A172 (cell line): ENCODE measurements at places on chromosomes 2 and 18. TPM values are rescaled to one million over a fixed set of nuclear protein-coding genes. Genes with fewer than 3 reads are reported as not detected.

DNA sequence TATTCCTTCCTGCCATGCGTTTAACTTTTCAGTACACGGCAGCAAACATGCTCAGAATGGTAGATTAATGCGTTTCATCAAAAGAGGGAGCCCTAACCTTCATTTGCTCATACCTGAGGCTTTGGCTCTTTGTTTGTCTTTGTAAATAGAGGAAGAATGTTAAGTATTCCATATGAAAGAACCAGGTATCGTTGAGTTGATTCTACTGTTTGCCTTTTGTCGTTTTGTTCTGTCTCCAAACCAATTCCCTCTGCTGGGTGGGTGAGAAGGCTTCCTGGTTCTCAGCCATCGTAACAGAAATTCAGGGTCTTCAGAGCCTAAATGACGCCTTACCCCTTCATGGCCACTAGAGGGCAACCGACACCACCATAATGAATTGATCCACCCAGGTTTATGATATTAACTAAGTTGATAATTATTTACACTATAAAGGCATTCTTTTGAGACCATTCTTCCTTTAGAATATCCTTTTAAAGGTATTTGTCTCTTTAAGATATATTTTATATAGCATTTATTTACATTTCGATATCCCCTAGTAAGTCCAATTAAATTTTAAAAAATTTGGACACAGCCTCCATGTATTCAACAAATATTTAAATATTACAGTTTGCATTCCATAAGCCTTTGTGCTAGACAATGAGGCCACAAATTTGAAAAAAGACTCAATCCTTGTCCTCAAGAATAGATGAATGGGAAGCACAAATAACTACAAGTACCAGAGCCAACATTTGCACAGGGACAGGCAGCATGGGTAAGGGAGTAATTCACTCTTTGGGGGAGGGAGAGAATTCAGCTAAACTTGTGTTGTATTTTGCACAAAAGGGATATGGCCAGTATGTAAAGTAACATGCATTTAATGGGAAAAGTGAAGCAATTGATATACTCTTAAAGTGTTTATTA is 48.1 kb downstream of the TIMM21 start:
- peak; percentile 33 for DNase-seq

DNA sequence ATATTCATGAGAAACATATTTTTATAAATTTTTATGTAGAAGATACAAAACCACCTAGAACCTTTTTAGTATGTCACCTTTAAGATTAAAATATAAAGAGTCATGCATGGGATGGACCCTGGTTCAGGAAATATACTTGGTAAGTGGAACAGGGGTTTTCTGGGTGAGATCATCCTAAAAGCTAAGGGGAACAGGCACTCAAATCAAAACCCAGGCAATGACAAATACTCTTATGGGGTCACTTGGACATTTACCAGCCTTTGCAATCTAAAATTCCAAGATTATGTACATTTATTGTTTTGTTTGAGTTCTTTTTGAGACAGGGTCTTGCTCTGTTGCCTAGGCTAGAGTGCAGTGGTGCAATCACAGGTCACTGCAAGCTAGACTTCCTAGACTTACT is 65.8 kb downstream of the SGPP2 start:
- no peak for DNase-seq

DNA sequence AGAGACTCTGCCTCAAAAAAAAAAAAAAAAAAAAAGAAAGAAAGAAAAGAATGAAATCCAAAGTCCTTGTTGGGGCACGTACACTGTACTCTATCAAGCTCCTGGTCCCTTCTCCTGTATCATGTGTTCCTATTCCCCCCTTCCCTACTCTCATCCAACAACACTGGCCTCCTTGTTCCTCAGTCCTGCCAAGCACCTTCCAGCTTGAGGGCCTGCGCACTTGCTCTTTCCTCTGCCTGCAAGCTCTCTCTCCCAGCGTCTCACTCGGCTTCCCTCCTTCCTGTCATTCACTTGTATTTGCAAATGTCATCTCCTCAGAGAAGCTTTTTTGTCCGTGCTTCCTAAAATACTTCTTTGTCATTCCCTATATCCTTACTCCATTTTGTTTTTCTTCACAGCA is 10.8 kb upstream of the KIF3C start:
- DNase-seq = no peak

GRCh38 chr18:48799724-48800315 is 150.9 kb downstream of the SMAD7 start:
- no peak for DNase-seq

GRCh38 chr18:79356435-79356834 is 39.3 kb upstream of the NFATC1 start:
- DNase-seq = no peak

DNA sequence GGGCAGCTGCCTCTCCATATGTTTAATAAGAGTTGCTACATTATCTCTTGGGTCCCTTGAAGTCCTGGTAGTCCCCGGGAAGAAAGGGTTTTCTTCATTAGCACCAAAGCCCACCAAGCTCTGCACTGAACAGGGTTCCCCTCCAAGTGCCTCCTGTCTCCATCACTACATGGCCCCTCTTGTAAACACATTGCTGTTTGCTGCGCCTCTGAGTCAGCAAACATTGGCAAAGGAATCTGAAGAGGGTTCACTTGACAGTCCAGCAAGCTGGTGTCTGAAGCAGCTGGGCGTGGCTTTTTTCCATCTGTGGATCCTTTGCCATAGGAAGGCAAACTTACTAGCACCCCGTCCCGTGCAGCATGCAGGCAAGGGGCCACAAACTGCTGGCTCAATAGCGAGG is 82.8 kb downstream of the TEX51 start:
- no peak for DNase-seq

DNA sequence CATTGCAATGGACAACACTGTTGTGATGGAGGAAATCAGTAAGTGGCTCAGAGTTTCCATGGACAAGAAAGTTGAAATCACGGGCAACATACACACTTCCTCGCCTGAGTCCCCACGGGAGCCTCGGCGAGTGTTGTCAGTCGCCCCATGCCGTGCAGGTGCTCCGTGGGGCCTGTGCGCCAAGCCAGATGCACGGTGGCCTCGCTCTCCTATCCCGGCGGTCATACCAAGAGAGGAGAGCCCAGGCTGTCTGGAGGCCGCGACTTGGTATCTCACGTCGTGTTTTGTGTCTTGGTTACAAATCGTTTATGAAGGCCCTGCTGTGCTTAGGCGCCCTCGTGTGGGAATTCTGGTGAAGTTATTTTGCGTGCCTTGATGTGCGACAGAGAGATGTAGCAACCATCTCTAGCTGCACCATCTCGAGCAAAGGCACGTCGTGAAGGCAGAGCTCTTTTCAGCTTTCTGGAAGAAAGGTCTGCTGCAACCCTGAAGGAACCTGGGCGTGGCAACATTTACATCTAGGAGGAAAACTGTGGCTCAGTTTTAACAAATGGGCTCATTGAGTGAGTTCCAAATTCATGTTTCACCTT is 21.8 kb downstream of the ATG4B start:
- peak; percentile 53 for DNase-seq

DNA sequence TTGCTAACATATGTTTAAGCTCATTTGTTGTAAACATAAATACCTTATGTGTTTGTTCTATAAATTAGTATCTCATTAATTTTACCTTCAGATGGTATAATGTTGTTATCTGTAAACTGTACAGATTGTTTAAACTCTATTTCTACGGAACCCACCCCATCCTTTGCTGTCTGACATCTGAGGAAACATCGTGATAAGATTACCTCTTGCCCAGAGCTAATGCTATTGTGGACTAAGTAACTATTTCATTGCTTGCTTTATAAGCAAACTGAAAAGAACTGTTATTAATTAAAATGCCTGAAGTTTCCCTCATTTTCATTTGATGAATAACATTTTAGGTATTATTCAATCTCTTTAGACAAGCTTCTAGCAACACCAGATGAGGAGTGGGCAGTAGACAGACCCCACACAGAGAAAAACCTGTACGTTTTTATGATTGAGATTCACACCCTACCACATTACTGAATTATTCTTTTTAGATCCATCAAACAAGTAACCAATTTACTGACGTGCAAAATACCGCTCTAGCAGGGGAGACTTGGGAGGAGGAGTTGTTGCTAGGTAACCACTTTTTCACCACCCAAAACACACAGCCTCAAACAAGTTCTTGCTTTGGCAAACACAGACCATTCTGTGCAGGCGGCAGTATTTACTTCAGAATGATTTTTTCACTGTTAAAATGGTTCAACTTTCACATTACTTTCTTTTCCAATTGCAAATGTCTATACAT is 1.9 kb upstream of the SYT4 start:
- no peak for DNase-seq

DNA sequence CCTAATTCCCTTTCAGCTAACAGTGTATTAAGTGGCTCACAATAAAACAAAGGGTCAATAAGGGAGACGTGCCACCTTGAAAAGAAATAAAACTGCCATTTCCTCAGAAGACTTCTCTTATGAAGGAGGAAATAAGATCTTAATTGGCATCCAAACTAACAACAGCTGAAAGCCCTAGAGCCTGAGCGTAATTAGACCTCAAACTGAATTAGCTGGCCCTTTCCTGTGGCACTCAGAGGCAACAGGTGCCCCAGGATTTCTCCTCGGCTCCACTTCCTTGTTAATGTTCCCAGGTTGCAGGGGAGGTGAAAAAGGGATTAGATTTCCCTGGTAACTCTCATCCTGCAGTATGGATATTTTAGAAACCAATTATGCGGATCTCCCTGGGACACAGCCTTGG is 804.3 kb downstream of the DCDC2C start:
- DNase-seq = no peak

RPRM gene
- total RNA-seq = not detected in 2 replicates

DNA sequence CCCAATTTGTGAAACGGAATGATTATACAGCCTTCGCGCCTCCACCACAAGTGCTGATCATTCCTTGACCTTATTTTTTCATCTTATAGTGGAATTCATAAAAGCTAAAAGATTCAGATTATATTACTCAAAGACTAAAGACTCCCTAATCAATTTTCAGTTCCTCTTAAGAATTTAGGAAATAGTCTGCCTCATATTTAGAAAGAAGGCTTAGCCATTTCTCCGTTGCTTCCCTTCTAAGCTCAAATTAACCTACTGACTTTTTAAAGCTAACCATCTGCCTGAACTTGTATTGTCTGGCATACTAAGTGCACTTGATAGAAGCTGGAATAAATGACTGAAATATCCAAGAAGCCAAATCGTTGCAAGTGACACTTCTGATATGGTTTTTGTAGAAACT is 44.7 kb downstream of the HNRNPLL start:
- no peak for DNase-seq

ANKRD62 gene
- total RNA-seq = not detected in 2 replicates

DNA sequence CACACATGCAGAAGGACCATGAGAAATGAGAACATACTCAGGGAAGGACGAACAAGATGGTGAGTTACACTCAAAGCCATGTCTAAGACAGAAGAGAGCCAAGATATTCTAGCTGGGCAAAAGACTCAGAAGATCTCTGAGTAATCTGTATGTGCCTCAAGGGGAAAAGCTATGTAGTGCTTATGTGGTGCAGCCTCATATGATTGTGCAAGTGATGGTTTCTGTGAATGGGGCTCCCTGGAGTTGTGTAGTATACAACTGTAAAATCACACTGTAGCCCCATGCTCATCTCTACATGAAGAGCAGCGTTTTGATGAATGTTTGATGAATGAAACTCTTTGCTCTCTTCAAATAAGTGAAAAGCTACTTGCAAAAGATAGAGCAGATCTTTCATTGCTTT is 57.5 kb downstream of the OSR1 start:
- DNase-seq = no peak

DNAH7 gene
- 0.40 and 0.55 TPM in 2 replicates for total RNA-seq

GRCh38 chr2:105384216-105384615 is 14.6 kb downstream of the FHL2 start:
- DNase-seq = no peak

DNA sequence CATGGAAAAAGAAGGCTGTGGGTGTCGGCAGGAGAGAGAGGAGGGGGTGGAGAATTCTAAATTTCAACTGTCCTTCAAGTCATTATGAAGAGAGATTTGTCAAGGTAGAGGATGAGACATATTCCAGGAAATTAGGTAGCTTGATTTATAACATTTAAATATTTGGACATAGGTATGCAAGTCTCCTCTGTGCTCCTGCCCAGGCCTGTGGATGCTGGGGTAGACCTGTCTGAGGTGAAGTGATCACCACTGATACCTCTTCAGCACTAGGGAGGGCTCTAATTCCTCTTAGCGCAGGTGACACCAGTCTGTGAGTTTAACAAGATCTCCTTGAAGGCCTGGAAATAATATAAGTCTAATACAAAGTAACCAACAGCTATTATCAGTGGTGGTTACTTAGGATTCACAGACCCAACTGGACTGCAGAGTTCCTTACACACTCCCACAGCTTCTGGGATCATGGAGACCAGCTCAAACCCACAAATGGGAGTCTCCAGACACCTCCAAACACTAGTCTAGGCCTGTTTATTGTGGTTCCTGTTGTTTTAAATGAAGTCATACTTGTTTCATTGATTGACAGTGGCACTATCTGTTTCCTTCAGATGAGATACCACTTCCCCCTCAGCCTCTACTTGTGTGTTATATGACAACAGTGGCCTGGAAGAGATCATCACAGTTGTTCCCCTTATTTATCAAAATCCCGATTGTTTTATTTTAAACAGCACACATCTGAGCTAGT is 104.1 kb upstream of the ITPRID2 start:
- DNase-seq = no peak

DNA sequence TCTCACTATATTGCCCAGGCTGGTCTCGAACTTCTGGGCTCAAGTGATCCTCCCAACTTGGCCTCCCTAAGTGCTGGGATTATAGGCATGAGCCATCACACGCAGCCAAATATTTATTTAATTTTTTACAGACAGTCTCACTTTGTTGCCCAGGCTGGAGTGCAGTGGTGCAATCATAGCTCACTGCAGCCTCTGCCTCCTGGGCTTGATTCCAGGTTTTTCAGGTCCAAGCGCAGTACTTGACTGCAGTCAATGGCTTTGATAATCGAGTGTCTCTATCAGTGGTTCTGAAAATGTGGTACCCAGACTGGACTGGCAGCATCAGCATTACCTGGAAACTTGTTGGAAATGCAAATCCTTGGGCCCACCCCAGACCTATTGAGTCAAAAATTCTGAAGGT is 63.1 kb downstream of the PLB1 start:
- no peak for DNase-seq

GRCh38 chr2:144603334-144603733 is 83.4 kb upstream of the ZEB2 start:
- DNase-seq = no peak

GRCh38 chr18:59067873-59068272 is 71.8 kb upstream of the SEC11C start:
- no peak for DNase-seq

GRCh38 chr2:162315938-162316337 is 2.5 kb downstream of the IFIH1 start:
- DNase-seq = no peak

DNA sequence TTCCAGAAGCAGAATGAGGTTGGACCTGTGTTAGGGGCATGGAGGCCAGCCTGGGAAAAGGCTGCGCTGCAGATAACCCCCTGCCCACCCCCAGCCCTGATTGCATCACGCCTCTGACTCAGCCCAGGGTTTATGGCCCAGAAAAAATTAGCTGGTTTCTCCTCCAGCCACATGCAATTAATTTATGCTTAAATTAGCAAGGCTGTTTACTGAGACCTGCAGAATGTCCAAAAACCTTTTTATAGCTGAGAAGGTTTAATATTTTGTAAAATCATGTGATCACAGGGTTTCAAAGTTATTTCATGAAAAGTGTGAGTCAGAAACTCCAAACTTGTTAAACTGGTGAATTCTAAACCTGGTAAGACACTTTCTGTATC is 123.1 kb upstream of the HDAC4 start:
- no peak for DNase-seq

GRCh38 chr2:48048476-48049171 is 142.3 kb upstream of the FBXO11 start:
- no peak for DNase-seq

GRCh38 chr2:85734942-85735608 is 18.7 kb upstream of the ATOH8 start:
- DNase-seq = peak; percentile 26
